ENCODE measurements at places on chromosomes 5 and 9. TPM values are rescaled to one million over a fixed set of nuclear protein-coding genes. Genes with fewer than 3 reads are reported as not detected.

DNA sequence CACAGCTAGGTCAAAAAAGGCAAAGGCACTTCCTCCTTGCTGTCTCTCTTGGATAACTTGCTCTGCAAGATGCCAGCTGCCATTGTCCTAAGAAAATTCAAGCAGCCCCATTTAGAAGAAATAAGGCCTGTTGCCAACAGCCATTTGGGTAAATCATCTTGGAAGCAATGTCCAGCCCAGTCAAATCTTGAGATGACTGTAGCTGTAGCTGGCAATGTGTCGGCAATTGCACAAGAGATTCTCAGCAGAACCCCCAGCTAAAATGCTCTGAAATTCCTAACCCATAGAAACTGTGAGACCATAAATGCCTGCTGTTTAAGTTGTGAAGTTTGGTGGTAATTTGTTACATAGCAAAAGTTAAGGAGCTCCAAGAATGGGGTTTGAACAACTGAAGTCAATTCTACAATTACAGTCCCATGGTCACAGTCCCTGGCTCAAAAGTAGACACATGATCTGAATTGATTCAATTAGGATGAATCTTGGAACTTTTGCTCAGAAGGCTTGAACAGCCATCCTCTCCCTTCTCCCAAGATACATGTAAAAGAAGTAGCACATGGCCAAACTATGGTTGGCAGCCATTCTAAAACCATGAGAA is 151.1 kb downstream of the MPDZ start:
- H3K4me1 ChIP-seq: no peaks in the 10 kb centered on the region
- H3K4me3 ChIP-seq: no peak overlapping the region
- H3K36me3 ChIP-seq: peaks cover 7% of the 10 kb centered on the region
- no peak overlapping the region for H3K27ac ChIP-seq

DNA sequence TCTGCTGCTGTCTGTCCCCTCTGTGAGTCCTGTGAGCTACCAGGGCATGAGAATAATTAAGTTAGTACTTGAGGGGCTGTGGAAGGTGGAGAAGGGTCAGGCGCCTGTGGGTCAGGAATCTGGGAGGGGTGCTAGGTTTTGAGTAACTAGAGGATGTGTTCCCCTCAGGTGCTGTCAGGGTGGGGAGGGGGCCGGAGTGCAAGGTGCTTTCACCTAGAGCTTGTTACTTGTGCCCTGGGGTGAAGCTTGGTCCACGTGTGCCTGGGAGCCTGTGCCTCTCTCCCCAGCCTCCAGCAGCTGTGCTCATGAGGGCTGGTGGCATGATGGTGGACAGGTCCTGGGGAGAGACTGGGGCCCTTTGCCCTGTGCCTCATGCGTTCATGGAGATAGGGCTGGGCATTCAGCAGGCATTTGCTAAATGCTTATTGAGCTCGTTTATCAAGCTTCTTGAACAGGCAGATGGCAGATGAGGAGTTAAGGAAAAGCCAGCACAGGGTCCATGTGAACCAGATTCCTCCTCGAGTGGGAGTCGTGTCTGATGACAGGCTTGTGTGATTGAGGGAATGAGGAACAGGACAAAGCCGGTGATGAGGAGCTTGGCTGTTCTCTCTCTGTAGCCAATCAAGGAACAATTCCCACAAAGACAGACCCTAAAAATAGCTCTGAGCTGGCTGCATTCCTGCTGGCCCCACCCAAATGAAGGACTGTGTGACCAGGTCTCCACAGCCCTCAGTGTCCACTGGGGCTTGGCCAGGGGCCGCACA is 40.9 kb downstream of the CACNA1B start:
- no peak overlapping the region for H3K4me3 ChIP-seq
- peaks cover 9% of the 10 kb centered on the region for H3K4me1 ChIP-seq
- H3K27ac ChIP-seq: no peak overlapping the region

PLGRKT gene
- total RNA-seq: 4.8 TPM

- H3K36me3 ChIP-seq: no peaks in the 10 kb centered on the region
- no peak overlapping the region for H3K27ac ChIP-seq
- DNase-seq: no peak
- peaks cover 1% of the 10 kb centered on the region for H3K27me3 ChIP-seq
- H3K4me3 ChIP-seq: no peak overlapping the region
Measured at GRCh38 chr5:131210151-131210510, 39.4 kb downstream of the LYRM7 start.

DNA sequence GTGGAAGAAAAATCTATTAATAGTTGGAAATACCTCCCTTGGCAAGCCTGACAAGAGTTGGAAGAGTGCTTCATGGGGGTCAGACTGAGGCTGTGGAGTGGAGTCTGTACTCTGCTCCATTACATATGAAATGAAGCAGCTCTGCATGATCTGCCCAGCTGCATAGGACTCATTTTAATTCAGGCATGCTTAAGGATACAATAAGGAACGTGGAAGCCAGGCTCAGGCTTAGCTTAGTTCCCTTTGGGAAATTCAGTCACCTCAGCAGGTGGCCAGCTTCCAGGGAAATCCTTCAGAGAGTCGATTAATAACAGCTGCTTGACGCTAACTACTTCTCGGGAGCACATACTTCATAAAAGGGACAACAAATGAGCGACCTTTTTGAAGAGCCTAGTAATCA is 1672.9 kb upstream of the WWC1 start:
- H3K4me1 ChIP-seq: no peaks in the 10 kb centered on the region
- H3K27ac ChIP-seq: no peak overlapping the region
- no peak overlapping the region for H3K4me3 ChIP-seq
- H3K36me3 ChIP-seq: no peaks in the 10 kb centered on the region
- DNase-seq: no peak

DPH7 gene
- 32.2 TPM for total RNA-seq

DNA sequence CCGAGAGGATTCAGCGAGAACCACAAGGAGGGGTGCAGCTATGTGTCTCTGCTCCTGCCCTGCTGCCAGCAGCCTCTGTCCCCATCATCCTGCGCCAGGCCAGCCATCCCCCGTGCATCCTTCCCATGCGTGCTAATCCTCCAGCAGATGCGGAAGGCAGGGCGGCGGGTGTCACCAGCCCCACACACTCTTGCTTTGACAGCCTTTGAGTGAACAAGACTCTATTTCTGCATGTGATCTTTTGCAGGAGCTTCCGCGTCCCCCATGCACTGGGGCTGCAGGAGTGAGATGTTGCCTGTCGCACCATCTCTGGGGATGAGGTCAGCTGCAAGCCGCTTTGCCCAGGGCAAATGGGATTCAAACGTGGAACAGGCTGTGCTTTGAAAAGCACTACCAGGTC is 58.0 kb upstream of the OLFM1 start:
- peaks cover 3% of the 10 kb centered on the region for H3K27me3 ChIP-seq
- no peak overlapping the region for H3K27ac ChIP-seq
- no peaks in the 10 kb centered on the region for H3K4me1 ChIP-seq
- H3K4me3 ChIP-seq: no peak overlapping the region

FOXI1 gene
- 2.2 TPM for total RNA-seq

EPB41L4B gene
- total RNA-seq: 0.41 TPM

DNA sequence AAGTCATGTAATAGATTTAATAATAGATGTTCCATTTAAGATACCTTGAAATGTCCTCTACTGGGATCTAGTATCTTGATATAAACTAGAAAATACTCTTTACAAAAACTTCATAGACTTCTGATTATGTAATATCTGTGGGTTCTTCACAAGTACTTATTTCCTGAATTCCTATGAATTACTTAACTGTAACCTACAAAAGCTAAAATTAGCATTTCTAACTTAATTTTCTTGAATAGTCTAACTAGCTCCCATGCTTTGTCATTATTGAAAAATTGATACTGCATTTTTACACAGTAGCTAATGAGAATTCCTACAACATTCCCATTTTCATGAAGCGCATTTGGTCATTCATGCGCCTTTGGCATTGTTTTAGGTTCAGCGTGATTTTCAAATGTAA is 1828.2 kb downstream of the MAT2B start:
- DNase-seq: no peak
- H3K4me3 ChIP-seq: no peak overlapping the region
- H3K27ac ChIP-seq: no peak overlapping the region
- H3K4me1 ChIP-seq: no peaks in the 10 kb centered on the region
- H3K36me3 ChIP-seq: no peaks in the 10 kb centered on the region

CCDC112 gene
- total RNA-seq: 7.2 TPM

FAM221B gene
- not detected for total RNA-seq

WDR38 gene
- not detected for total RNA-seq

RLN1 gene
- total RNA-seq: not detected

DNA sequence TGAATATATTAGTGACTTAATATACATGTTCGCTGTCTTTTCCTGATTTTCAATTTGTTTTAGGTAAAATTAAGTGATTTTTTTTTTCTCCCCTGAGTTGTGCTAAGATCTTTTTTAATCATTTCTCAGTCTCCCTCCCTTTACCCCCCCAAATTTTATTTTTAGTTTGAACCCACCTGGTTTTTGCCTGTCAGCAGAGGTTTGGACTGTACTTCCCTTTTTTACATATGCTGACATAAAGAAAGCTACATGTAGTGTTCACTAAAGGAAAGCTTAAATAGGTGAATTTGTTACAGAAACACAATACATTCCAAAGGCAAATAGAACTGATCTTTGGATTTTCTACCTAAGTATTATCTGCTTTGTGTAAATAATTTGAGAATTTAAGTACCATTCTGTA is 82.2 kb downstream of the IPO11 start:
- H3K36me3 ChIP-seq: peaks cover 6% of the 10 kb centered on the region
- no peak for DNase-seq
- H3K4me1 ChIP-seq: no peaks in the 10 kb centered on the region
- no peaks in the 10 kb centered on the region for H3K27me3 ChIP-seq
- H3K4me3 ChIP-seq: no peak overlapping the region
- no peak overlapping the region for H3K27ac ChIP-seq

- H3K4me3 ChIP-seq: no peak overlapping the region
- H3K4me1 ChIP-seq: no peaks in the 10 kb centered on the region
- no peaks in the 10 kb centered on the region for H3K27me3 ChIP-seq
- no peak for DNase-seq
- no peaks in the 10 kb centered on the region for H3K36me3 ChIP-seq
- no peak overlapping the region for H3K27ac ChIP-seq
Measured at GRCh38 chr5:58148254-58148775, 311.6 kb downstream of the PLK2 start.

DNA sequence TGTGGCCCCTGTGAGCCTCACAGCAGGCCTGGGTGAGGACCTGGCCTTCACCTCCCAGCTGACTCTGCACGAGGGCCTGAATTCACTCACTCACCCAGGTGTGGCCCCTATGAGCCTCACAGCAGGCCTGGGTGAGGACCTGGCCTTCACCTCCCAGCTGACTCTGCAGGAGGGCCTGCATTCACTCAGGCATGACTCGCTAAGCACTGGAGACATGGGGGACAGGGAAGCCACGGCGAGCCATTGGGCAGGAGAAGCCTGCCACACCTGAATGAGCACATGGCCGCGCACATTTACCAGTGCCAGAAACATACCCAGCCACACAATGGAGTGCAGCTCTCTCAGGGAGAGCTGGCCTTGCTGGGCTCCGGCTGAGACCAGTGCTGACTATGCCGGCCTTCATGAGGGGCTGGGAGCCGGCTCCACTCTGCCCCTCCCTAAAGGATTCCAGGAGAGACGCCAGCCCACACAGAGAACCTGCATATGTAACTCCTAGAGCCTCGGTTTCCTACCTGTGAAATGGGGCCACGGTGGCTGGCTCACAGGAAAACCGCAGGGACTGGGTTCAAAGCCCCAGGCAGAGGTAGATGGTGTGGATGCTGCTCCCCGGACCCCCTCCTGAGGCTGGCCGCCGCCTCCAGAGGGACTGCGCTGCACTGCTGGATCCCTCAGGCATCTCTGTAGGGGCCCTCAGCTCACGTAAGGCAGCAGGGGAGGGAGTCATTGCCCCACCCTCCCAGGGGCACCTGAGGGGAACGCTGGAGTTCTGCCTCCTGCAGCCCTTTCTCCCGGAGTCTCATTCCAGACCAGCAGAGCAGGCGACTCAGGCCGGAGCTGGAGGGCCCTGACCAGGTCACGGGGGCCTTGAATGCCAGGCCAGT is 7.2 kb downstream of the ADAMTS2 start:
- peaks cover 10% of the 10 kb centered on the region for H3K4me1 ChIP-seq
- no peak for DNase-seq
- peaks cover 10% of the 10 kb centered on the region for H3K36me3 ChIP-seq

DNA sequence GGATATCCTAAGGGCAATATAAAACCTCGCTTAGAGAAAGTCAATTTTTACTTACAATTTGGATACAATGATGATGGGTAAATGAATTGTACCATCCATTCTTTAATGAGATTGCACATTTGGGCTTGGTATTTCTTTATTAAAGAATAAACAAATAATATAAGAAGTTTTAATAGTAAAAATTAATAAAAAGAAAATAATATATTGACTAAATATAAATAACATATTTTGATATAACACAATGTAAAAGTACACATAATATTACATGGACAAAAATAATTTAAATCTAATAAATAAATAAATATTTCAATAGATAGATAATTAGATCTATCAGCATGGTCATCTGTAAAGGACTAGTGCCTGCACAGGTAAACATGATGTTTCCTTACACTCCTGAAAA is 944 bp downstream of the IFNA21 start:
- DNase-seq: no peak
- no peaks in the 10 kb centered on the region for H3K4me1 ChIP-seq
- no peaks in the 10 kb centered on the region for H3K36me3 ChIP-seq

- DNase-seq: no peak
- no peak overlapping the region for H3K4me3 ChIP-seq
- H3K27me3 ChIP-seq: peaks cover 2% of the 10 kb centered on the region
Measured at GRCh38 chr5:95899006-95899405, 62.6 kb downstream of the ELL2 start.

ARID3C gene
- total RNA-seq: not detected

LCN9 gene
- not detected for total RNA-seq

DNA sequence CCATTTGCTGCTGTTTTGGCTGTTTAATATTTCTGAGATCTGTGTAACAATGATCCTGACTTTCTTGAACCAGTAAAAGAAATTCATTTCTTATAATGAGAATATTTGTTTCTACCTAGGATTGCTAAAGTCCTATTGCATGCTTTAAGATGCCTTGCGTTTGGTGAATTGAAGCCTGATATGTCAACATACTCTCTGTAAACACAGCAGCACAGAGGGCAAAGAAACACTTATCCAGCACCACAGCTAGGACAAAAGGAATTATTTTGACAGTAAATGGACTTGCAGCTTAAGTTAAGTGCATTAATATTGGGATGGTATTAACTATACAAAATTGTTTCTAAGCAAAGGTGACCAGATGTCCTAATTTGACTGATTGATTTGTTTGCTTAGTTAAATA is 2031.2 kb upstream of the CDH6 start:
- no peak overlapping the region for H3K4me3 ChIP-seq
- no peaks in the 10 kb centered on the region for H3K36me3 ChIP-seq
- no peak for DNase-seq

SAXO1 gene
- total RNA-seq: not detected

- peaks cover 31% of the 10 kb centered on the region for H3K27me3 ChIP-seq
- peaks cover 27% of the 10 kb centered on the region for H3K4me1 ChIP-seq
- peak overlapping the region; percentile 83 for H3K27ac ChIP-seq
Measured at GRCh38 chr5:177478711-177479646, 5.5 kb upstream of the DBN1 start.

All from endothelial cell (in vitro differentiated cells).